Stimulated activated effector memory CD8-positive, alpha-beta T cell treated with anti-CD3 and anti-CD28 coated beads, Interleukin-12 subunit alpha, Interleukin-12 subunit beta, amount 100 ng/mL, for 72 hours (primary cell): ENCODE measurements at places on chromosomes 3 and 15.

GRCh38 chr3:156071031-156071430, 49.3 kb upstream of the KCNAB1 start:
- DNase-seq, result no peak

DNA sequence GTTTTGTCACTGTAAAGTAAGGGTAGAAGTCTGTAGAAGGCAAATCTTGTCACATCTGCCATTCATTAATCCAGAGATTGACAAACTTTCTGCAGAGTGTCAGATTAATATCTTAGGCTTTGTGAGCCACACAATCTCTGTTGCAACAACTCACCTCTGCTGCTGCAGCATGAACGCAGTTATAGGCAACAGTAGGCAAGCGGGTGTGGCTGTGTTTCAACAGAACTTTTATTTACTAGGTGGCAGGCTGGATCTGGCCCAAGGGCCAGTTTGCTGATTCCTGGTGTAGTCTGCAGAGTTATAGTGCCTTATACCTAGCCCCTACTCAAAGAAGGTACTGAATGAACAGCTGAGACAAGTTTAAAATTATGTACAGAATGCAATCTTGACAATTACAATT, 396.7 kb downstream of the FOXP1 start:
- no peak for DNase-seq

GRCh38 chr3:146899171-146899570, 294.0 kb upstream of the PLSCR5 start:
- no peak for DNase-seq

DNA sequence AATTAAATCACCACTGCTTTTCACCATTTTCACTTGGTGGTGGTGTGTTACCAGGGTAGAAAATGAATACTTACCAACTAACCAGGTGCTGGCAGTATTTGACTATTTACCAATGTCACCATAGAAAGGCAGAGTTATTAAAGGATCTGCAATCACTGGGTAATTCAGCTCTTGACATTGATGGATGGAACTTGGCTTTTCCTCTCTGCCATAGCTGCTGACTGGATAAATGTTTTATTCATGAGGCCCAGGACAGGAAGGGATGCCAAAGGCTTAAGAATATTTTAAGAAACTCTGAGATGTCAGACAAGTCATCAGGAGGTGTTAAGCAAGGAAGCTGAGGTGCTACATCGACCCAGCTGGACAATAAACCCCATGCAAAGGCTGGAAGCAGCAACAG, 495.5 kb upstream of the CFAP20DC start:
- DNase-seq, result no peak

GRCh38 chr15:88382482-88382983, 84.7 kb downstream of the MRPL46 start:
- no peak for DNase-seq

- DNase-seq, result peak; percentile 20
Observed at GRCh38 chr3:20080956-20081554, 40.8 kb downstream of the KAT2B start.

DNA sequence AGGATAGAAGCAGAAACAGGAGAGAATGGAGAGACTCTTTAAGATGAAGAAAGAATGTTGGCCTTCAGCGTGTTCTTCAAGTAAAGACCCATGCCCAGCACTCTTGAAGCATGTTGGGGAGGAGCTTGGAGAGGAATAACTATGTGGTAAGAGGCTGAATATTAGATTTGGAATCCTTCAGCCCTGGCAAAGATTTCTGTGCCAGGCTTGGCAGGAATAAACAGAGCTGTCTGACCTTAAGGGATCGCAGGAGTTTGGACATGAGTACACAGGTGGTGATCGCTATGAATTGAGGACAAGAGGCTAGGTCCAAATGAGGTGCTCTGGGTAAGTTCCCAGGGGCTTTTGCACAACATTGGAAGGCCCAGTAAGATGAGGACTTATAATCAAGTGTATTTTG, 132.6 kb upstream of the TBL1XR1 start:
- DNase-seq, result no peak

- no peak for DNase-seq
Observed at GRCh38 chr3:97010881-97011657, 196.7 kb downstream of the EPHA6 start.

GRCh38 chr15:29914511-29914926, 92.3 kb upstream of the TJP1 start:
- DNase-seq, result no peak

GRCh38 chr3:151351219-151351618, 21.9 kb upstream of the P2RY13 start:
- DNase-seq, result no peak

- DNase-seq, result no peak
Observed at GRCh38 chr3:161854232-161854771, 357.7 kb downstream of the OTOL1 start.

- no peak for DNase-seq
Observed at GRCh38 chr15:40424483-40425115, 16.2 kb upstream of the BAHD1 start.

DNA sequence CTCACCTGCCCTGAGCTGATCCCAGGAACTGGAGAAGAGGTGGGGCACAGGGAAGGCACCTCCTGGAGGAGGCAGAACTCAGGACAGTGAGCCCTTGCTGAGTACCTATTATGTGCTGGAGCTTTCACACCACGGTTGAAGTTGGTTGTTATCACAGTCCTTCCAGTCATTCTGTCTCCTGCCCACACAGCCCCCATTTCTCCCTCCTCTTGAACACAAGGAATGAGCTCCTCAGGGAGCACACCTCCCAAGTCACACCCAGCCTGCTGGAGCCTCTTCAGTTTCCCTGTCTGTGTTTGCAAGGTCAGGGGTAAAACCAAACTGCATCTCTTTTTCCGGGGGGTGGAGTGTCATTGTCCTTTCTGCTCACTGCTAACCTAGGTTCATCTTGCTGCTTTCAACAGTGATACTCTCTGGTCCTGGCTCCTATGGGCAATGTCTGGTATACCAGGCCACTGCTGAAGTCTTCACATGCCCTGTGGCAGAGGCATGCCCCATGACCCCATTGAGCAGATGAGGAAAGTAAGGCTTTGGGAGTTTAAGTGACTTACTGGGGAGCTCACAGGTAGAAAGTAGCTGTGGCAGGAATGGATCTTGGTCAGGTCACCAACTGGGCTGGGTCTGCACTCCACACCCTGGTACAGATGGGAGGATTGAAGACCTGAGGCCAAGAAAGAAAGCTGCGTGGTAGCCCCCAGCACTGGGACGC, 30.0 kb downstream of the C3orf18 start:
- DNase-seq, result no peak

- no peak for DNase-seq
Observed at GRCh38 chr3:169122416-169122815, 541.1 kb downstream of the MECOM start.

- DNase-seq, result no peak
Observed at GRCh38 chr15:38149315-38149714, 103.3 kb upstream of the SPRED1 start.

DNA sequence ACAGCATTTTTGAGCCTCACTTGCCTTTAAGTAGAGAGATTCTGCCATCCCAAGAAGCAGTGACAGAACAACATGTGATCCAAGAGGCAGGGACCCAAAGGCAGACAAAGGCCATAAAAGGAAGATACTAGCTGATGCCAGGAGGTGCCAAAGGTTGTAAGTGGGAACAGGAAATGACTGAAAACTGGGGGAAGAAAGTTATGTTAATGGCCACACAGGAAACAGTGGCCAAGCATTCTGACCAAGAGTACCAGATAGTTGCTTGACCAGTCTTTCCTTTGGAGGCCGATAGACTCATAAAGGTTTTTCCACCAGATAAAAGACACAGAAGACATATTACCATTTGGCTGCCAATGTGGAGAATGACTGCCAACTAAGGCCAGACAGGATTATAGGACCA, 274.5 kb upstream of the PEX5L start:
- no peak for DNase-seq

DNA sequence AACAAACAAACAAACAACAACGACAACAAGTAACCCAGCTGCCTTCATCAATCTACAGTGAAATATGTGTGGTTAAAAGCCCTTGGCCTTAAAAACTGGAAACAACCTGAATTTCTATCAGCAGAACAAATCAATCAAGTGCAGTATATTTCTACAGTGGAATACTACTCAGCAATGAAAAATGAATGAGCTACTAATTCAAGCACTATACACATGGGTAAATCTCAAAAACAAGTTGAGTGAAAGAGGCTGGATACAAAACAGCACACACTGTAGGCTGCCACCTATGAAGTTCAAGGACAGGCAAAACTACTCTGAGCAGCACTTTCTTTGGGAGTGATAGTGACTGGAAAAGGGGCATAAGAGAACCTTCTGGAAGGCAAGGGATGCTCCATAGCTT, 395.5 kb upstream of the PROK2 start:
- no peak for DNase-seq

DNA sequence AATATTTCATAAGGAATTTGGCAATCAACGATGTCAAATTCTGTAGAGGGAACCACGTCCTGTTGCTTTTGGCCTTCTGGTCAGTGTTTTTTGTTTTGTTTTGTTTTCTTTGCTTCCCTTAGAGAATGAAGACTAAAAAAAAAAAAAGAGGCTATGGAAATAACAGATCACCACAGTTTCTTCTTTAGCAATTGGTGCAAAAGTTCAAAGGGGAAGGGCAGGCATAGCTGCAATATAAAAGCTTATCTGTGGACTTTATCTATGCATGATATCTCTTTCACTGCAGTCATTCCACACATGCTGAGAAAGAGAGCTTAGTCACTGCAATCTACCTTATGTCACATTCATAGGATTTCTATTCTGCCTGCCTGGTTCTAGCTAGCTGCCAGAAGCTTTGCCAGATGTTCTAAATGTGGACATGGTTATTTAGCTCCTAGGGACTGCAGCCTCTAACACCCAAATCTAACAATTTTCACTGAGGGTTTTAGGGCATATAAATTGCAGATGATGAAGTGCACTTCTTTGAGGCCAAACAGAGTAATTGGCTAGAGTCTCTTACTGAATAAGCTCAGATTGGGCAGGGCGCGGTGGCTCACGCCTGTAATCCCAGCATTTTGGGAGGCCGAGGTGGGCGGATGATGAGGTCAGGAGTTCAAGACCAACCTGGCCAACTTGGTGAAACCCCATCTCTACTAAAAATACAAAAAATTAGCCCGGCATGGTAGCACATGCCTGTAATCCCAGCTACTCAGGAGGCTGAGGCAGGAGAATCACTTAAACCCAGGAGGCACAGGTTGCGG, 637.2 kb downstream of the NTRK3 start:
- DNase-seq, result no peak

DNA sequence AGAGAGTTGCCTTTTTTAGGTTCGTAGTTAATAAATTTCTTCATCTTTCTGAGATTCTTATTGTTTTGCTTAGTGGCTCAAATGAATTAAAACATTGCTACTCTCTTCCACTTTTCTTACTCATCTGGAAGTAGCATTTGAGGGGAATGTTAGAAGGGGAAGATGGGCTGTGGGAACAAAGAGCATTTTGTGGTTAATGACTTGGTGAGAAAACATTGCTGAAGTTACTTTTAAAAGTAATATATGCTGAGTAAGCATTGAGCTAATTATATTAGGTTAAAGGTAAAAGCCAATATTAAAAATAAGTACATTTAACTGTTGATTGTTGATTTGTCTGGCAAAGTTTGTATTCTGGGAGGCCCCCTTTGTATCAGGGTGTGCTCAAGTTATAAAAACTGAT, 5.7 kb downstream of the MORF4L1 start:
- no peak for DNase-seq
